ENCODE measurements at places on chromosomes 4 and X. TPM values are rescaled to one million over a fixed set of nuclear protein-coding genes. Genes with fewer than 3 reads are reported as not detected.

DNA sequence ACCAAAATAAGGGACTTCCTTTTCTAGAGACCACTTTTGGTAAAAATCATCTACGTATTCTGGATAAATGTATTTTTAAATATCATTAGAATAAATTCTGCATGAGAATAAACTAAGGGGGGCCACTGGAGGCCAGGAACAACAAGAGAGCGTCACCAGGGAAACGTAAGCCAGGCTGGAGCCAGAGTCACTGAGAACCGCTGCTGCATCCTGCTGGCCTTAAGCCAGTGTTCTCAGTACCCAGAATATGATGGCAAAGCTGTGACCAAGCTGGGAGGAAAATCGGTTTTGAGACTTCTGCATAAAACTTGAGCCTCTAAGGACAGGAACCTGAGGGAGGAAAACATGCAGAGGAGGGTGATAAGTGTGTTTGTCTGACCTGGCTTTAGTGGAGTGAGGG is 63.0 kb upstream of the FAM9A start:
- H3K4me1 ChIP-seq: no peaks in the 10 kb centered on the region
- no peak overlapping the region for H3K27ac ChIP-seq
- no peaks in the 10 kb centered on the region for H3K36me3 ChIP-seq
- no peak for DNase-seq
- H3K27me3 ChIP-seq: no peaks in the 10 kb centered on the region

DNA sequence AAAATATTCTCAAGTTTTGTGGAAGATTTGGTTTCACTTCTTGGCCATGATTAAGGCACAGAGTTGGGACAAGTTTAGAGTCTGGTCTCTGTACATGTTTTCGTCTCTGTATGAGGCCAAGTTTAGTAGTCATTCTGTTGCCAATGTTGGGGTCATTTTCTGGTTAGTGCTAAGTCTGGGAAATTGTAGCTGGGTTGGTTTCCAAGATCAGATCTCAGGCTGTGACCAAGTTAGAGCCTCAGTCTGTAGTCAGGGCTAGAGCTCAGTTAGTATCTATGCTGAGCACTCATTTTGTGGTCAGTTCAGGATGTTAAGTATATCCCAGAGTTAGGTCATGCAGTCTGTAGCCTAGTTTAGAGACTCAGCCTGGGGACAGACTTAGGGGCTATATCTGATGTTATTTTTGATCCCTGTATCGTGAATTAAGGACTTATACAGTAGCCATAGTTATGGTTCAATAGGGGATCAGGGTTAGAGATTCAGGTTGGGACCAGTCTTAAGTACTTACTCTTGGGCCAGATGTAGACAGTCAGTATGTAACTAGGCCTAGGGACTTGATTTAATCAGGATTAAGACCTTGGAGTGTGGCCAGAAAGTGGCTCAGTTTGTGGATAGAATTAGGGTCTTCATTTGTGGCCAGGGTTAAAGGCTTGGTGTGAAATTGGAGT is 6.6 kb upstream of the ENOX2 start:
- H3K36me3 ChIP-seq: no peaks in the 10 kb centered on the region
- no peak for DNase-seq
- no peaks in the 10 kb centered on the region for H3K4me1 ChIP-seq
- no peaks in the 10 kb centered on the region for H3K27me3 ChIP-seq
- H3K4me3 ChIP-seq: no peak overlapping the region
- no peak overlapping the region for H3K27ac ChIP-seq

- H3K27ac ChIP-seq: no peak overlapping the region
- DNase-seq: no peak
- H3K4me1 ChIP-seq: no peaks in the 10 kb centered on the region
- H3K4me3 ChIP-seq: no peak overlapping the region
- no peaks in the 10 kb centered on the region for H3K27me3 ChIP-seq
These were observed 373.0 kb upstream of the HTR2C start for GRCh38 chrX:114210879-114211278.

DNA sequence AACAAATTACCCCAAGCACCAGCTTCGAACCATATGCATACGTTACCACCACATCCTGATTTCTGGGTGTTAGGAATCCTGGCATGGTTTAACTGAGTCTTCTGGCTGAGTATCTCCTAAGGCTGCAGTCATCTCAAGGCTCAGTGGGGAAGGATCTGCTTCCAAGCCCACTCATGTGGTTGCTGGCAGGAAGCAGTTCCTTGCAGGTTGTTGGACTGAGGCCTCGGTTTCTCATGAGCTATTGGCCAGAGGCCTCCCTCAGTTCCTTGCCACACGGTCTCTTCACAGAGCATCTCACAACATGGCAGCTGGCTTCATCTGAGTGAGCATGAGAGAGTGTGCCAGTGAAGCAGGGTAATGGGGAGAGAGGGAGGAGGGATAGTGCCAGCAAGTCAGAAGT is 96.1 kb upstream of the MTM1 start:
- no peaks in the 10 kb centered on the region for H3K27me3 ChIP-seq
- no peak overlapping the region for H3K27ac ChIP-seq
- DNase-seq: no peak
- H3K4me1 ChIP-seq: peaks cover 8% of the 10 kb centered on the region

DNA sequence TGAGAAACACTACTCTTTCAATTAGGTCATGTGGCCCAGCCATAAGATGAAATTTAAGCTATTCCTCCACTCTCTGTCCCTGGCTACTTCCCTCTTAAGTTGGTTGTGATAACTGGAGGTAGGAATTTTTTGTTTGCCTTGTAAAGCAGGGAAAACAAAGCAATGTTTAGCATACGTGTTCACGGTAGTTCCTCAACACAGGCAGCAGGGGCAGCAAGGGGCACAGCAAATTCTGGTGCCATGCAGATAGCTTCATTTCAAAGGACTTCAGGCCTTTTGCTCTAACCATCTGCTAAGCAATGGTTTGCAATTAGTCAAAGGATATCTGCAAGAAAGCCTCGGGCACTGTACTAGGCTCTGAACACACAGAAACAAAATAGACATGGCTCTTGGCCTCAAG is 330.2 kb downstream of the ZIC3 start:
- no peaks in the 10 kb centered on the region for H3K4me1 ChIP-seq
- no peak overlapping the region for H3K27ac ChIP-seq
- no peak overlapping the region for H3K4me3 ChIP-seq
- no peaks in the 10 kb centered on the region for H3K36me3 ChIP-seq
- DNase-seq: no peak
- H3K27me3 ChIP-seq: no peaks in the 10 kb centered on the region

GRCh38 chr4:82171531-82172155 is 202.1 kb downstream of the HNRNPD start:
- DNase-seq: no peak
- H3K36me3 ChIP-seq: no peaks in the 10 kb centered on the region
- no peak overlapping the region for H3K4me3 ChIP-seq
- H3K4me1 ChIP-seq: no peaks in the 10 kb centered on the region

- H3K27me3 ChIP-seq: no peaks in the 10 kb centered on the region
- H3K4me3 ChIP-seq: peak overlapping the region; percentile 12
- H3K4me1 ChIP-seq: peaks cover 6% of the 10 kb centered on the region
- no peak for DNase-seq
- no peaks in the 10 kb centered on the region for H3K36me3 ChIP-seq
- H3K27ac ChIP-seq: no peak overlapping the region
These were observed 3.0 kb downstream of the PDLIM3 start for GRCh38 chr4:185532293-185532692.

DNA sequence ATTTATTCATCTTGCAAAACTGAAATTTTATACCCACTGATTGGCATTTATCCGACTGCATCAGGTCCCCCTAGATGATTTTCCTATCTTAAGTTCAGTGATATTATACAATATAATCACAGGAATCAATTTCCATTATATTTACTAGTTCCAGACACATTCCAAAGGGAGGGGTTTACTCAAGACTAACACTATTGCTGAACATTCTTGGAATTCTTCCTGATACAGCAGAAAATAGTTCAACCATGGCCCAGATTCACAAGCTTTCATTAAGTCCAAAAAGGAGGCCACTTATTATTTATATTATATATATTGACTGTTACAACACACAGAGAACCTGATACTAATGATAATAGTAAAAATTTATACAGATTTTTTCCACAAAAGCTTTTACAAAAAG is 2353.6 kb downstream of the PCDH7 start:
- no peaks in the 10 kb centered on the region for H3K4me1 ChIP-seq
- H3K27ac ChIP-seq: no peak overlapping the region
- H3K36me3 ChIP-seq: no peaks in the 10 kb centered on the region
- no peak for DNase-seq

GRCh38 chr4:165721815-165722214 is 151.2 kb upstream of the TLL1 start:
- H3K36me3 ChIP-seq: no peaks in the 10 kb centered on the region
- H3K27me3 ChIP-seq: no peaks in the 10 kb centered on the region
- DNase-seq: no peak
- H3K4me3 ChIP-seq: no peak overlapping the region
- no peaks in the 10 kb centered on the region for H3K4me1 ChIP-seq
- H3K27ac ChIP-seq: no peak overlapping the region

KDM5C gene
- polyA plus RNA-seq: 41.4 TPM

SMPX gene
- 0.62 TPM for polyA plus RNA-seq

CCKAR gene
- not detected for polyA plus RNA-seq
